ENCODE measurements at places on chromosomes 1 and 21.

GRCh38 chr1:167196166-167196565 lies 24.5 kb upstream of the POU2F1 start:
- DNase-seq = no peak

- no peak for DNase-seq
These were observed 25.0 kb downstream of the CRYAA start for GRCh38 chr21:43193651-43194302.

DNA sequence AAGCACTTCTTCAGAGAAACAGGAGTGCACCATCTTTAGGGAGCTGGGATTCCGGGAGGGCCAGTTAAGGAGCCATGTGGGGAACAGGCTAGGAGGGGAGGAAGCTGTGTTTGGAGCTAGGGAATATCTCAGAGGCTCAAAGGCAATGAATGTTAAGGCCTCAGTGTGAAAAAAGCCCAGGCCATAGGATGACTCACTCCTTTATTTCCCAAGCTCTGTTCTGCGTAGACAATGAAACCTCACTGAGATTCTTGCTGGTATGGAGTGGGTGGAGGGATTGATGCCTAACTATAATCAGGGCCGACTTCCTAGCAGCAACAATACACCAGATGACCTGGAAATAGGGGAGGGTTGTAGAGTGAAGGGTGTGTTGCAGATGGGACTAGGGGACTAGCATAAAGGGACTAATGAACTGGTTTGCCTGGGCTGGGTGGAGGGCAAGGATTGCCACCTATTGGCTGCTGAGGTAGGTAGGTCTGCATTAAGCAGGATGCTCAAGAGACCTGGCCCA lies 2.1 kb downstream of the GNAT2 start:
- DNase-seq = no peak

DNA sequence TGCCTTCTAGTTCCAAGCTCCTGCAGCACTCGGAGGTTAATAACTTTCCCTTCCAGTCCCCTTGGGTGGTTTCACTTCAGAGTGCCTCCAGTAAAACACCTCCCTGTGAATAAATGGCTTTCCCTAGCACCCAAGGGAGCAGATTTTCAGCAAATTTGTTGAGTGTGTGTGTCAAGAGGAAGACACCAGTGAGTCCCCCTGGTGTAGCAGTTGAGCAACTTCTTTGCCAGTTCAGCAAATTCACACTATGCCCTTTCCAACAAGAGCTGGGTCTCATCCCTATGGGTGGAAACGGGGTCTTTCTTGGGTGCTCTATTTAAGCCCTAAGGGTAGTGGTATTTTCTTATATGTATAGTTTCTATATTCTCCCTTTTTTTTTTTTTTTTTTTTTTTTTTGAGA lies 806 bp upstream of the AADACL4 start:
- DNase-seq = no peak

GRCh38 chr1:39722495-39722894 lies 16.2 kb upstream of the PPIE start:
- no peak for DNase-seq

DNA sequence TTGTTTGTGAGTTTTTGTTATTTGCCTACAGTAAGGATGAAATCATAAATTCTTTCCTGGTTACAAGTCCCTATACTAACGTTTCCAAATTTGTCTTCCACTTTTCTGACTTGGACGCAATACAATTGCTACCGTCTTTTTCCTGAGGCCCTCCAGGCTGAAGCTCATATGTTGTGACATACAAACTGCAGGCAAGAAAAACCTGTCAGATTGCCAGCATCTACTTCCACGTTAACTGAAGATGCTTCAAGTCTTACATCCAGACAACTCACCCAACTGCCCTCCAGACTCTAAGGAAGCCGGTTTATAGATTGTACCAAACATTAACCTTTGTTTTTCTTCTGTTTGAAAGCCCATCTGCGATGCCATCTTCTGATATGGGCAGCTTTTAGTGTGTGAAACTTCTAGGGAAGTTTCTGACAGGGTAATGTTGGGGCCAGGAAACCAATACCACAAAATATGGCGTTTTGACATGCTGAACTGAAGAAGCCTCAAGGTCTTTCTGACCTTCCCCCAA lies 21.4 kb upstream of the RNF11 start:
- no peak for DNase-seq

Data from CD4-positive, alpha-beta T cell (primary cell).